ENCODE measurements at places on chromosomes 1 and 21. TPM values are rescaled to one million over a fixed set of nuclear protein-coding genes. Genes with fewer than 3 reads are reported as not detected.

The HSD11B1 gene
- 4.6 TPM for total RNA-seq

The FCGR3A gene
- 23.0 TPM for total RNA-seq

The B3GALT5 gene
- 0.03 TPM for total RNA-seq

The CACNA1S gene
- not detected for total RNA-seq

The TSTD1 gene
- total RNA-seq, result 9.3 TPM

The SMIM1 gene
- 17.3 TPM for total RNA-seq

The OR2T11 gene
- total RNA-seq, result not detected

The MROH9 gene
- total RNA-seq, result not detected

The SLC35D1 gene
- 3.1 TPM for total RNA-seq

The RHEX gene
- total RNA-seq, result 0.86 TPM

The SPRR1B gene
- not detected for total RNA-seq

Data from Right ventricle myocardium superior (tissue), 1 donor.